ENCODE measurements at places on chromosomes 2 and 18.

DNA sequence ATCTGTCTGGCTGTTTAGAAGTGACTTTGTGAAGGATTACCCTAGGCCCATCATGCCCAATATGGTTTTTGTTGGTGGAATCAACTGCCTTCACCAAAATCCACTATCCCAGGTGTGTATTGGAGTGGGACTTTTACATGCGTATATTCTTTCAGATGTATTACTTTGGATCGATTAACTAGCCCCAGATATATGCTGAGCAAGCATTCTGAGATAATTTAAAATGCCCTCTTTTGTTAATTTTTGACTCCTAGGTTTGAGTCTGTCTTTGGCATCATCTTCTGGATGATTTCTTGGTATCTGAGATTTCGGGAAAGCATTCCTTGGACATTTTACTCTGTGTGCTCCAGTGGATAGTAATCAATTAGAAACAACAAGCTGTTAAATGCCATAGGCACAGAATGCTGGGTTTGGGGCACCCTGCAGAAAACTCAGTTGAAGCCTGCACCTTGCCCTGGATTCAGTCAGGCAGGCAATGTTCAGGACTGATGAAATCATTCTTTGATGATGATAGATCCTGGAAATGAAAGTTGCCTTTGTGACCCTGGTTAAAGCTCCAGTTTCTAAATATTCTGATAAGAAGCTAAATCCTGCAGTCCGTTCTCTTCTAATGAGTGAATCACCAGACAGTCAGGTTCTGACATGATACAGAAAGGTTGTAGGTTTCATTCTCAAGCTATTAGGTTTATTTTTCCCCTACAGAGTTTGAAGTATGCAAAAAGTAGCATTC is 1.1 kb downstream of the UGT1A1 start:
- DNase-seq = no peak

- DNase-seq = no peak
Measured at GRCh38 chr2:1788478-1788959, 44.2 kb upstream of the PXDN start.

DNA sequence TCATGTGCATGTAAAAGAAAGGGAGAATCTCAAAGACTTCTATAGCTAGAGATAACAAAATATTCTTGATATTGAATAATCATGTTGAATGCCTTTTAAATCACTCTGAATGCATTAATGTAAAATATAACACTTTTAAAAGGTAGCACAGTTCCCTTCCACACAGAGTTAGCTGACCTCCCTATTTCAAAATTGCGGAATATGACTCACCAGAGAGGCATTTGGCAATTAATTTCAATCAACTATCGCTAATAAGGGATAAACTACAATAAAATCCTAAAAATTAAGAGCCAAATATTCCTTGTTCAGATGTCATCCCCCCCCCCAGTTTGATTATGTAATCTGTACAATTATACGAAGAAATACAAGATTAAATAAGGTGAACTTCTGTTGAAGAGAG is 29.3 kb downstream of the ZC3H15 start:
- DNase-seq = no peak

DNA sequence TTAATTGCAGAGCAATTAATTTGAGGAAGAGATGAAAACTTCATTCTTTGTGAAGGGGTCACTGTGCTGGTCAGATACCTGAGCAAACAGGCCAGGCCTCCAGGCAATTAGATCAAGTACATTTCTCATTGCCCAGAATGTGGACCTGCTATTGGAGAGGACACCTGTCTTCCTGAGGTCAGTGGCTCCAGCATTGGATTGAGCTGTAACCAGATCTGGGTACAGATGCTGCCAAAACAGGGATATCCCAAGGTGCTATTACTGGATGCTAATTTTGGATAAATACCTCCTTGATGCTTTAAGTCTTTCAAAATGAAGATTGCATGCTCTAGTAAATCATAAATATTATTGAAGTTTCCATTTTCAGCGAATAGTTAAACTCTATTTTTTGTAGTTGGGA is 131.5 kb downstream of the FAM161A start:
- DNase-seq = no peak

- DNase-seq = no peak
Measured at GRCh38 chr2:64730551-64731262, 77.0 kb upstream of the SERTAD2 start.

DNA sequence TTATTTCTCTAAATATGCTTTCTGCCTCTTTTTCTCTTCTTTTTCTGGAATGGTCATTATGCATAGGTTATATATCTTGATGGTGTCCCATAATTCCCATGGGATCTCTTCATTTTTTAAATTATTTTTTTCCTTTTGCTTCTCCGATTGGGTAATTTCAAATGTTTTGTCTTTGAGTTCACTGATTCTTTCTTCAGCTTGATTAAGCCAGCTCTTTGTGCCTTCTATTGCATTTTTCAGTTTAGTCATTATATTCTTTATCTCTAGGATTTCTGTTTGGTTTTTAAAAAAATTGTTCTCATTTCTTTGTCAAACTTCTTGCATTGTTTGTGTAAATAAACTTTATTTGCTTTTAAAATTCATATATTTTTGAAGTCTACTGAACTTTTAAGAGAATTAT is 251.1 kb downstream of the INSIG2 start:
- no peak for DNase-seq

DNA sequence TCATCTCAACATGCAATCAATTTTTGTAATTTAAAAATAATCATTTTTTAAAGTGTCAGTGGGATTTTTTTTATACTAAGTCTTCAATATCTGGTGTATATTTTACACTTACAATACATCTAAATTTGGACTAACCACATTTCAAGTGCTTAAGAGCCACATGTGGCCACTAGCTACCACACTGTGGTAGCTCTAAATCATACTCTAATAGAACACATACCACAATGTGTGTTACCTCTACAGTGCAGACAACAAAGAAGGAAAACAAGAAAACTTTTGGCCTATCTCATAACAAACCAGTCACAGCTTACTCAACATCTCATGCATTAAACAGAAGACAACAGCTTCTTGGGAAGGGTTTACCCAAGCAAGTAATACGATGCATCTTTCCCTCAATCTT is 24.5 kb downstream of the PIAS2 start:
- DNase-seq = no peak

DNA sequence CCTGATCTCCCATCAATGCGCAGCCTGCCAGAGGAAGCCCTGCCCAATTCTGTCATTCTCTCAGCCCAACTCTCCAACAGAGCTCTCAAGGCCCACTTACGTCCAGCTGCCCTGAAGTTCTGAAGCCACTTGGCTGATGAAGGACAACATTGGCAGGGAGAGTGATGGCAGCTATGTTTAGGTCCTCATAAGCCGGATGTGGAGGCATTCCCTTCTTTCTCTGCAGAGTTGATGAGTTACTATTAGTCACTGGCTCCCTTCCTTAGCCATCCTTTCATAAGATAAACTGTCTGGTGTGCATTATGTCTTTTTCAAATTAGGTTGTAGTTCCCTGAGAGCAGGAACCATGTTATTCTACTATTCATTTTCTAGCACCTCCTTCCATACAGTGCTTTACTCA is 22.5 kb upstream of the TACR1 start:
- DNase-seq = no peak

DNA sequence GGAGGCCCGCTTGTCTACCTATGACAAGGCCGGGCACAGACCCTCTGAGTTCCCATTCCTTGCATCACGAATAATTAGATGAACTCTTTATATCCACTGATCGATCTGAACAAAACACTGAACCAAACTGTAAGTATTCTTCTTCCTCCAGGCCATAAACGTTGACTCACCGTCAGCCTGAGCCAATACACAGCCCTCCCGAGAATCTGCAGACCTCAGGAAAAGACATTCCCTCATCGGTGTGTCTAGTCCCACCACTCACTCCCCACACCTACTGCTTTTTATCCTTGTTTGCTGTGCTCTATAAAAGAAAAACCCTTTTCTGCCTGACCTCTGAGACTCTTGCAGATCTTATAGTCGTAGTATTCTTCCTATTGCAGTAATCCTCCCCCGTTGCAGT is 41.0 kb downstream of the TMEM87B start:
- no peak for DNase-seq

- no peak for DNase-seq
Measured at GRCh38 chr2:46351750-46352138, 54.5 kb downstream of the EPAS1 start.

GRCh38 chr2:196159221-196159892 is 12.0 kb downstream of the STK17B start:
- no peak for DNase-seq

- DNase-seq = no peak
Measured at GRCh38 chr2:96404446-96405373, 69.1 kb downstream of the NCAPH start.

GRCh38 chr2:234061624-234062257 is 11.2 kb downstream of the SPP2 start:
- DNase-seq = no peak
